ENCODE measurements at places on chromosomes 16 and 17. TPM values are rescaled to one million over a fixed set of nuclear protein-coding genes. Genes with fewer than 3 reads are reported as not detected.

Gene NPIPB2
- 19.1 TPM for total RNA-seq

GRCh38 chr17:4409659-4410058, 24.1 kb upstream of the SPNS3 start:
- DNase-seq: no peak

Gene GSG1L
- total RNA-seq: not detected

Gene KIF2B
- total RNA-seq: not detected

- no peak for DNase-seq
Measured at GRCh38 chr16:85372627-85373372, 240.3 kb upstream of the GSE1 start.

- no peak for DNase-seq
Measured at GRCh38 chr16:69654280-69654931, 72.0 kb downstream of the NQO1 start.

Gene KRT16
- total RNA-seq: not detected
